ENCODE measurements at places on chromosomes 16 and 17.

DNA sequence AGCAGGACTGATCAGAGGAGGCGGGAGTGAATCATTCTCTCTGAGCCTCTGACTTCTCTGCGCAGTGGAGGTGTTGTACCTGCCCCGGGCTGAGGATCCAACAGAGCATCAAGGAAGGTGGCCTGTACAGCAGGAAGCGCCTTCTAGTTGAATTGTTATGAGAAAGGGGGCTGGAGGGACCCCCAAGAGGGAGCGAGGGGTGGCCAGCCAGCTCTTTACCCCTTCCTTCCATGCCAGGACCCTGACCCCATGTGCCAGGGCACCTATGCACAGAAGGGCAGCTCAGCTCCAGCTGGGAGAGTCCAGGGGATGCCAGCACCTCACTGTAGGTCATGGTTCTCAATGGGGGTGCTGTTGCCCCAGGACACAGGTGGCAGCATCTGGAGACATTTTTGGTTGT lies 149.3 kb downstream of the SDK2 start:
- DNase-seq, result no peak

- peak; percentile 35 for DNase-seq
Measured at GRCh38 chr16:1706386-1707192, 594 bp downstream of the MAPK8IP3 start.

- DNase-seq, result no peak
Measured at GRCh38 chr16:68676113-68676860, 31.2 kb downstream of the CDH3 start.

DNA sequence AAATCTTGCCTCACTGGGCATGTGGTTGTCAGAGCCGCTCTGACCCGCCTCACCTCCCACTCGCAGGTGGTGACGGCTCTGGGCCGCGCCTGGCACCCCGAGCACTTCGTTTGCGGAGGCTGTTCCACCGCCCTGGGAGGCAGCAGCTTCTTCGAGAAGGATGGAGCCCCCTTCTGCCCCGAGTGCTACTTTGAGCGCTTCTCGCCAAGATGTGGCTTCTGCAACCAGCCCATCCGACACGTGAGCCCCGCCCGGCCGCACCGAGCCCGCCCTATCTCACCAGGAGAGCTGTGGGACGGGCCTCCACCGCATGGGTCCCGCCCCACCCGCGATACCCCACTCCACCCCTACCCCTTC lies 4.0 kb downstream of the TGFB1I1 start:
- no peak for DNase-seq

GRCh38 chr17:67520916-67521774 lies 144.1 kb downstream of the PITPNC1 start:
- no peak for DNase-seq

- no peak for DNase-seq
Measured at GRCh38 chr17:17755715-17756114, 74.5 kb downstream of the RAI1 start.

DNA sequence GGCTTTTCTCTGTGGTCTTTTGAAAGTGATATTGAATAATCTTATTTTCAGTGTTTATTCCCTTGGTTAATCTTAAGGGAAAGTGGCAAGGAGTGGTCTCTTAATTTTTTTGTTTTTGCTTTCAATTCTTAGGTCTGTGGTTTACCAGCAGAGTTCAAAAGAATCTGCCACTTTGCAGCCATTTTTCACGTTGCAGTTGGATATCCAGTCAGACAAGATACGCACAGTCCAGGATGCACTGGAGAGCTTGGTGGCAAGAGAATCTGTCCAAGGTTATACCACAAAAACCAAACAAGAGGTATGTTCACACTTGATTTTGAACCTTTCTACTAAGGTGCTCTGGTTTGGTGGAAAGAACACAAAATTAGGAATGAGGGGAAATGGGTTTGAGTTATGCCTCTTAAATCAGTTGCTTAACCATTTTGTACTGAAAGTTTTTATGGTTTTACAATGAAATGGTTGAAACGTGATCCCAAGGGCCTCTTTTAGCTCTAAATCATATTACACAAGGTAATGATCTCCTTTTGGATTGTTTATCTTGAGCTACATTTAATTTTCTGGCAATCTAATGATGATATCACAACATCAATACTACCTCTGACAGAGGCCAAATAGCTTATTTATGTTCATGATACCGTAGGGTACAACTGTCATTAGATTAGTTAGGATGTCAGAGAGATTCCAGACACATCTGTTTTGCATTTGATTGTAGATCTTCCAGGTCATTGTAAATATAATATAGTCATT lies 51.6 kb upstream of the CRISPLD2 start:
- DNase-seq, result no peak

DNA sequence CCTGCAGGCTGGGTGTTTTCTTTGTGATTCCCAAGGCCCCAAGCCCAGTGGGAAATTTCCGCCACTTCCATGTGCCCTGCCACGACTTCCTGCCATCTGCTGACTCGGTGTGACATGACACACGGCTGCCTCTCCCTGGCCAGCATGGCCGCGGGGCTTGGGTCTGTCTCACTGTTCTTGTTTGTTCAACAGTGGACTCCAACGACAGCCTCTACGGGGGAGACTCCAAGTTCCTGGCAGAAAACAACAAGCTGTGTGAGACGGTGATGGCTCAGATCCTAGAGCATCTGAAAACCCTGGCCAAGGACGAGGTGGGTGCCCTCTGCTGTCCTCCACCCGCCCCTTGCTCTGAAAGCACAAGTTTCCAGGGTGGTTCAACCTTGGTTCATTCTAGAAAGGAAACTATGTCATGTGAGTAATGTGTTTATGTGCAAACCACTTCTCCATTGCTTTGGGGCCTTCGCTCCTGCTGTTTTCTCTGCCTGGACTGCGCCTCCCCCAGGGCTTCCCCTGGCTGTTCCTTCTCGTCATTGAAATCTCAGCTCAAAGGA lies 26.8 kb downstream of the KNOP1 start:
- DNase-seq, result peak; percentile 74

DNA sequence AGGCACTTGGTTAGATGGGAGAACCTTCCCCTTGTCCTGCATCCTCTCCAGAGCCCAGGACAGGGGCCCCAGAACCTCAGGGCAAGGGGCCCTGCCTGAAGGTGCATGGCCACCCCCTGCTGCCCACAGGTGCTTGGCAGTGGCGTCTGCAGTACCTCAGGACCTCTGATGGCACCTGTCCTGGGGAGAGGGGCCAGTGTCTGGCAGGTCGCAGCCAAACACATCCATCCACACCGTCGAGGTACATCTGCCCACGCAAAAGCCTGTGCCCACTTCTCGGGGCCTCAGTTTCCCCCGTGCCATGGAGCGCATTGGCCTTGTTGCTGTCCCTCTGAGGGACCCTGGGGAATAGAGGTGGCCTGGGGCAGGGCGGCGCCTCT lies 9.3 kb downstream of the MAP2K3 start:
- DNase-seq, result no peak

DNA sequence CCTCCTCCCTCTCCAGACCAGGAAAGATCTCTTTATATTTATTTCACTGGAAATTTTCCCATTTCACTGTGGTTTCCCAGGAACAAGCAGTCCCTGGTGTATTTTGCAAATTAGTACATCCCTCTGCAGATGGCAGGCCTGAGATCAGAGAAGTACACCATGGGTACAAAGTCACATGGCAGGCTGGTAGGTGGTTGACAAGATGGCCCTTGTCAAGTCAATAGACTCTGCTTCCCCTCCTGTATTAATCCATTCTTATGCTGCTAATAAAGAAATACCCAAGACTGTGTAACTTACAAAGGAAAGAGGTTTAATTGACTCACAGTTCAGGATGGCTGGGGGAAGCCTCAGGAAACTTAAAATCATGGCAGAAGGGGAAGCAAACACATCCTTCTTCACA lies 51.6 kb upstream of the KSR1 start:
- no peak for DNase-seq

GRCh38 chr16:12511708-12512107 lies 292.0 kb downstream of the CPPED1 start:
- DNase-seq, result no peak

DNA sequence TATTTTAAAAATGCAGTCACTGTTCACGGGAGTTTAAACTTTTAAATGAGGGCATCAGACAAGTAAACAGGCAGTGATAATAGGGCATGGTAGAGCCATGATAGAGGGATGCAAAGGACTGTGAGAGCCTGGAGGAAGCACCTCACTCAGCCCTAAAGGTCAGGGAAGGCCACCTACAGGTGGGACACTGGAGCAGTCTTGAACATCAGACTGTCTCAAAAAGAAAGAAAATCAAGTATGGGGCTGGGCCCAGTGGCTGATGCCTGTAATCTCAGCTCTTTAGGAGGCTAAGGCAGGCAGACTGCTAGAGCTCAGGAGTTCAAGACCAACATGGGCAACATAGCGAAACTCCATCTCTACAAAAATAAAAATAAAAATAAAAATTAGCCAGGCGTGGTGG lies 31.0 kb upstream of the DHRS7B start:
- DNase-seq, result no peak

DNA sequence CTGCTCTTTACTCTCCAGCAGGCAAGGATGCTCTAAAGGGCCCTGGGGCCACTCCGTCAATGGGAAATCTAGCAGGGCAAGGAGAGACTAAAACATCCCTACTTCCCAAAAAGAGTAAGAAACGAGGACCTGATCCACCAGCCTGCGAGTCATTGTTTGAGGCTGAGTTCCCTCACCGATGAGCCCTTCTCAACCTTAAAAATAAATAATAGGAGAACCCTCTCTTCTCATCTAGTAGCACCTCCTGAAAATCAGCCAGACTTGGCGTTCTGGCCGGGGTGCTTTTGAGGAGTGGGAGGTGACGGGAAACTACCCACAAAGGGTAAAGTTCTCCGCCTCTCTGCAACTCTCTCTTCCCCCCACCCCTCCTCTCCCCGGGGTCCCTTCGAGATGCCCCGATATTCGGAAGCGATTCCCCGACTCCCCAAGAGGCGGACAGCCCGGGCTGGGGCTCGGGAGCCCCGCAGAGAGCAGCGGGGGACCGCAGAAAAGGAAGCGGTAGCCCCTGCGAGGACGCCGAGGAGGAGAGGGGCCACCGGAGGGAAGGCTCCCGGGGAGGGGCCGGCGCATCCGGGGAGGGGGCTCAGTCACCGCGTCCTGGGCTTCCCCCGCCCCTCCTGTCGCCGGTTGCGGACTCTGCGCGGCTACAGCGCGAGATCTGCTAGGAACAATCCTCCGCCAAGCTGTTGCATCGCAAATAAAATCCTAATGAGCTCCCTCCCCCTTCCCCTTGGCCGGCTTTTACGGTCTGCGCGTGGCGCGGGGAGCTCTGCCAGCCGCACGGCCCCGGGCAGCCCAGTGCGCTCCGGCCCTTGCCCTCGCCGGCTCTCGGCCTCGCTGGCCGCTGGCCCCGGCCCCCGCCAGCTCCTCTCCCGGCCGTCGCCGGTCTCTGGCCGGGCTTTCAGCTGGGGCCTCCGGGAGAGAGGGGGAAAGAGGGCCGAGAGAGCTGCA lies 1.3 kb downstream of the HOXB9 start:
- DNase-seq, result peak; percentile 32

DNA sequence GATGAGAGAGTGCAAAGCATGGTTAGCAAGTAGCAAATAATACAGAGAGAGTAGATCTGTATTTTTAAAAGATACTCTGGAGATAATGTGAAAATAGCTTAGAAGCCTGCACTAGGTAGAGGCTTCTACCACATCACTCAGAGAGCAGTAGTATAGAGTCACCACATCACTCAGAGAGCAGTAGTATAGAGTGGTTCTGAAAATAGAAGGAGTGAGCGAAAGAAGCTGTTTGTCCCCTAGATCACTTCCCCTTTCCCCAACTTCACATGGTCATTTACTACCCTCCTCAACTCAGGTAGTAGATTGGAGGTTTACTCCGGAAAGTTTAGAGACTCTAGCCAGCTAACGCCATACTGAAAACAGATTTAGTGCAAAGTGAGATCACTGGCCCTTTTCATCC lies 17.1 kb downstream of the DGKE start:
- no peak for DNase-seq

DNA sequence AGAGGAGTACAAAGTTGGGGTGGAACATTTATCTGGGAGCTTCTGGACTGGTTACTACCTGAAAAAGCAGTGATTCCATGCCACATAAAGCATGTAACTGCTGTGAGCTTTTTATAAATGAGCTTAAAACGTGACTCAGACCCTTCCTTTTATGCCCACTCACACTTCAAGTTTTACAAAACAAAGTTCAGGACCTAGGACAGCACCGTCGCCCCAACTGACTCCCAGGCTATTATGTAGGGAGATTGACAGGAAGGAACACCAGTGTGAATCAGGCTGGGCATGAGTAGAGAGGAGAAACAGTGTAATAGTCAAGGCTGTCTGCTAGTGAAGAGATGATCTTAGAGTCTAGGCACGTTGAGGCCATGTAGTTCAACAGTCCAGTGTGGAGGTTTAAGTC lies 91.6 kb upstream of the DNAH9 start:
- DNase-seq, result no peak

- no peak for DNase-seq
Measured at GRCh38 chr17:61395409-61395982, 4.1 kb upstream of the TBX2 start.

DNA sequence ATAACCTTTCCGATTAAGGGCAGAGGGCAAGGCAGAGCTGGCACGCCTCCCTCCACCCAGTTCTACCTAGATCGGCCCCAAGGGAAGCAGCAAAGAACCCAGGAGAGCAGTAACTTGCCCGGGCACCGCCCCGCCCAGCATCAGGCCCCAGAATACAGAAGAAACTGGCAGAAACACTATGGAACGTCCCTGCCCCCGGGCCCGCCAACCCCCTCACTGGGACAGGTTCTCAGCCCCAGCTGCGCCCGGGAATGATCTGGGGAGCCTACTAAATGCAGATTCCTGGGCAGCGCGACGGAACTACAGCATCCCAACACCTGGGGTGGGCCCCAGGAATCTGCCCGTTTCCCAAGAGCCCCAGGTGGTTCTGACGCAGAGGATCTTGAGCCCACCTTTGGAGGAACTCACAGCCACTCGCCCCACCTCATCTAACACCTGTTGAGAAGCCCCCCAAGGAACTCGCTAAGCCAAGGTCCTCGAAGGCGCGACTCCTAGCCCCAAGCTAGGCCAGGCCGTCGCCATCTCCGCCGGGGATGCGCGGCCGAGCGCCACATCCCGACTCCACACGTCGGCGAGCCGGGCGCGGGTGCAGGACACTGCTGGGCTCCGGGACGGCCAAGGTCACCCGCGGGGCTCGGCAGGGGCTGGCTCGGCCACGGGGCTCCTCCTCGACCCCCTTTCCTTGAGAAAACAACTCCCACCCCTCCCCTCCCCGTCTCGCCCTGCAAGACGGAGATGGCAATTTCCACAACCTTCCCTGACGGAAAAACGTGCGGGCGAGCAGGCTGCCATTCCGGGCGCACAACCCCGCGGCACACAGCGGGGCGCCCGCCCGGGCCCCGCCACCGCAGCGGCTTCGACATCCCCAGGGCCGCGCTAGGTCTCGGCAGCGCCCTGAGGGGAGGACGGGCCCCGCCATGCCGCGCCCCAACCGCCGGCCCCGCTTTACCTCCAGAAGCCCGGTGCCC lies 913 bp downstream of the CDIP1 start:
- DNase-seq, result no peak

Data from dermis microvascular lymphatic vessel endothelial cell (primary cell).